NCI-H226 (cell line): ENCODE measurements at places on chromosomes 5 and 9.

DNA sequence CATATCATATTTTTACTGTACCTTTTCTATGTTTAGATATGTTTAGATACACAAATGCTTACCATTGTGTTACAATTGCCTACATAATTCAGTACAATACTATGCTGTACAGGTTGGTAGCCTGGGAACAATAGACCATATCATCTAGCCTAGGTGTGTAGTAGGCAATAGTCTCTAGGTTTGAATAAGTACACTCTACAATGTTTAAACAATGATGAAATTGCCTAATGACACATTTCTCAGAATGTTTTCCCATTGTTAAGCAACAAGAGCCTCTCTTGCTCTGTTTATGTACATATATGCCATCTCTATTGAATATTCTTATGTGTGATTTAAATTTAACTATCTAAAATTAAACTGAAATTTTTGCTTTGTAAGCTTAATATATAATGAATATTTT lies 209.6 kb upstream of the ST8SIA4 start:
- no peak for DNase-seq

GRCh38 chr9:73824671-73825070 lies 672.5 kb upstream of the RORB start:
- no peak for DNase-seq

DNA sequence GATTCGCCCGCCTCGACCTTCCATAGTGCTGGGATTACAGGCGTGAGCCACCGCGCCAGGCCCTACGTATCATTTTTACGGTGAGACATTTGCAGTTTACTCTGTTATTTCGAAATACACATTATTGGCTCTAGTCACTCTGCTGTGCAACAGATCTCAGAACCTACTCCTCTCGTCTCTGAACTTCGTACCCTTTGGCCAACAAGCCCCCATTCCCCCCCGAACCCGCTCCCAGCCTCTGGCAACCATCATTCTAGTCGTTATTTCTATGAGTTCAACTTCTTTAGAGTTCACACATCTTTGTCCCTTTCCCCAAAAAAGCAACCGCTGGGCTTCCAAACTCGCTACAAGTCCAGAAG lies 735 bp downstream of the PTGR1 start:
- DNase-seq, result peak; percentile 37

GRCh38 chr9:127131871-127132270 lies 9.4 kb upstream of the ANGPTL2 start:
- DNase-seq, result peak; percentile 57

- DNase-seq, result peak; percentile 19
Observed at GRCh38 chr5:9156282-9156681, 389.6 kb downstream of the SEMA5A start.

DNA sequence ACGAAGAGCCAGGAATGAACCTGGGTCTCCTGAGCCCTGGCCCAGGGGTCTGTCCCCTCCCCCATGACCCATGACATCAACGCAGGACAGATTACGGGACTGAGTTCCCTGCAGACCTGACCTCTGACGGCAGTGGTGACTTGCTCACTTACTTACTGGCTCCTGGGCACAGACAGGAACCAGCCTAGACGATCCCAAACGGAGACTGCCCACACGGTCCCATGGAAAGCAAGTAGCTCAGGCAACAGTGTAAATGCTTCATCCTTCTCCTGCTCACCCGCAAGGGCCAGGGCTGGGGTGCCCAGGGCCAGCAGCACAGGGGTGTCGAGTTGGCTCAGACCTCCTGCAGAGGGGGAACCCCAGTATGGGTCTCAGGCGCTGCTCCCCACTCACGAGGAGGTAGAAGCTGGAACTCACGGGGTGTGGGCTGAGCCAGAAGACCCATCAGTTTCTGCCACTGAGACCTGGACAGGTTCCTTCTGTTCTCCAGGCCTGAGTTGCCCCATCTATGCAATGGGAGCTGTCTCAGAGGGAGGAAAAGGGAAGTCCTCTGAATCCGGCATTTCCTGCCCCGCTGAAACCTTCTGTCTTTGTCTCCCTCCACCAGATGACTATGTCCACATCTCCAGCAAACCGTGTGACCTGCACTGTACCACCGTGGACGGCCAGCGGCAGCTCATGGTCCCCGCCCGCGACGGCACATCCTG lies 5.6 kb downstream of the ADAMTSL2 start:
- DNase-seq, result no peak

DNA sequence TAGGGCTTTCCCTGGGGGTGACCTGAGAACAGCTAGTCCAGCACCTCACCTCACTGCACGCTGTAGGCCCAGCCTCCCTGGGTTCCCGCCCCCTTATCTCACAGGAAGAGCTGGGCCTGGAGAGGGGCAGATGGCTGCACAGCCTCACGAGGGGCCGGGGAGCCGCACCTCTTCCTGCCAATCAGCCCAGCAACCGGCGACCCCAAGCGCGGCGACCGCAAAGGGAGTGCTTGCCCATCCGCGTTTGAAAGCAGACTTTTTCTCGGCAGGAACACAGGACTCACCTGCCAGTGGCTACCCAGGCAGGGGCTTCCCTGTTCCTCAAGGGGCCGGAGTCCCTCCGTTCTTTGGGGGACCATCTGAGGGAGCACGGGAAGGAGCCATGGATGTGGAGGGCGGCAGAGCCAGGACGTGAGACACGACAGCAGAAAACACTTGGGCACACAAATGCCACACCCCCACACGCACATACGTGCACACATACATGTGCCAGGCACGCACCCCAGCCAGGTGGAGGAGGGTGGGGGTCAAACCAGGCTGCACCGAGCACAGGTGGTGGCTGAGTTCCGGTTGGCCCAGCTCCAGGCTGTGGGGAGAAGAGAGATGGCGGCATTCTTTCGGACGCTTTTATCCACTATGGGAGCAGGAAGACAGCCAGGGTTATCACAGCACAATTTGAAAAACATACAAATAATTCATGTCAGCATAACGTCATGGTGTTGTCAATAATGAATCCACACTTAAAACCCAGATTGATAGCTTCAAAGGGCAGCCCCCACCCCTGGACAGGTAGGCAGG lies 11.3 kb downstream of the TMEM250 start:
- no peak for DNase-seq

GRCh38 chr5:147382776-147383175 lies 127.1 kb downstream of the DPYSL3 start:
- no peak for DNase-seq

DNA sequence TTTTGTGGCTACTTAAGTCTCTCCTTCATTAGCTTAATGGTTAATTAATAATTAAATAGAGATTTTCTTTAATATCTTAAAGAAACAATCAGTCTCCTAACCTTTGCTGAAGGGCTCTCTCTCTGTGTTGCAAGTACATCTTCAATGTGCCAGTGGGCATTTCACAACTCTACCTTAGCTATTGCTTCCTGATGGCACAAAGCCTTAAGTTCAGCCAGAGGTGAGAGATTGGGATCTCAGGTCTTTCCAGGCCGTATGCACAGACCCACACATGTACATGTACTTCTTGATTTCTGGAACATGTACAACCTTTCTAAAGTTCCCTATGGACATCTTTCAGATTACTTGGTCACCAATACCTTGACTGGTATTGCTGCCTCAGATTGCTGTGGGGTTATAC lies 8.9 kb upstream of the ITGA1 start:
- DNase-seq, result no peak

- DNase-seq, result peak; percentile 70
Observed at GRCh38 chr9:38047301-38048251, 21.5 kb downstream of the SHB start.

DNA sequence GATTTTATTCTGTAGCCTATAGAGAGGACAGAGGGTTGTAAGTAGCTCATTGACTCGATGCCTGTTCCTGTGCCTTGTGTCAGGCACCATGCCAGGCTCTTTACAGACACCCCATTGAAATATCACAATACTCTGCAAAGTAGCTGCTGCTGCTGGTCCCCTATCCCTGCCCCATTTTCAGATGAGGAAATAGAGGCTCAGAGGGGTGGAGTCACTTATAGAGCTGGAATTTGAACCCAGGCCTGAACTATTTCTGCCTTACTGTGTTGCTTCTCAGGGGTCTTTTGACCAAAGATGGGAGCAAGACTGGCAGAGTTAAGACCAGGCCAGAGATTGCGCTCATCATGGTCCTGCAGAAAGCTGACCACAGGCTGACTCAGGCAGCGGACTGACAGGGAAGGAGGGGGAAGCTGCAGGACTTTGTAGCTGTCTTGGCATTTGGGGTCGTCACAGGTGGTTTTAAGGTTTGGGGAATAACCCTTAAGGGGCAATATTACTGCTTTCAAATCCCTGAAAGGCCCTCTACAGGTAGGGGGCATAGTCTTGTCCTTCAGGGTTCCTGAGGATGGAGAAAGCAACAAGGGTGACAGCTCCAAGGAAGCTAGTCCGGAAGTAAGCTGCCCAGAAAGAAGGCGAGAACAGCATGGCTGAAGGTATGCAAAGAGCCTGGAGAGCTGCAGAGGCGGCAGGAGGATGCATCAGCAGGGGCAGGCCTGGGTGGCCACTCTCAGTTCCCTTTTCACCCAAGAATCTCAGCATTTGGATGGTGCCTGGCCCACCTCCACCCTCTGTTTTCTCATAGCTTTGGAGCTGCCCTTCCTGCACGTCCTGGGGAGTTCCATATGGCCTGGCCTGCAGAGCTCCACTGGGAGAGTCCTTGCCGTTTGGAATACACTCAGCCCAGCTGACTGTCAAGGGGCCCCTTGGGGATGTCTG lies 18.3 kb upstream of the NDST1 start:
- DNase-seq, result no peak

DNA sequence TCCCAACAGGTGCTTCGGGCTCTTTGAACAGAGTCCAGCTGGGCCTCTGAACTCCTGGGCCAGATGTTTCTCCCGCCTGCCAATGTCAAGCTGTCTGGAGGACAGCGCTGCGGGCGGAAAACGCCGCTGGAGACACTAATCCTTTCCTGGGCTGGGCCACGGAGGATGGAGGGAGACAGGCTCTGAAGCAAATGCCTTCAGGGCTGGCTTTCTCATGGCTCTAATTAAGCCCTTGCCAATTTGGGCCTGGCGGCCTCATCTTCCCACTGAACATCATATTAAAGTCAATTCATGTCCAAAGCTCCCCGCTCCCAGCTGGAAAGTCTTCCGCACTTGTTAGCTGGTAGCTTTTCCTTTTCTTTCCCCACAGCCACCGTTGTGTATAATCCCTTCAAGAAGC lies 72.7 kb downstream of the NTNG2 start:
- no peak for DNase-seq

DNA sequence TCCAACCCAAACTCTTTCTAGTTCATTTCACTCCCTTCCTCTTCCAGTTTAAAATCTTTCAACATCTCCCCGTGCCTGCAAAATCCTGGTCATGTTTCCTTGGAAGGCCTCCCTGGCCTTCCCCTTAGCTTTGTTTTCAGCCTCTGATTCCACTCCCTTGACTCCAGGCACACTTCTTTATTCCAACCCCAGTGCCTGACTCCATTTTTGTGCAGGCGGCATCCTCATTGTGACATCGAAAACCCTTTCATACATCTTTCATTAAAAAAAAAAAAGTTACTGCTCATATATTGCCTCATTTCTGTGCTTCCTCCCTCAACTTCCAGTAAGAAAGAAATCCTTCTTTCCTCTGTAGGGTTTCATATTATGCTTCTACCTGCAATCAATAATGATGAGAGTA lies 7.1 kb upstream of the TNFSF8 start:
- DNase-seq, result no peak

- DNase-seq, result no peak
Observed at GRCh38 chr9:136726631-136727191, 14.3 kb downstream of the DIPK1B start.

- peak; percentile 12 for DNase-seq
Observed at GRCh38 chr9:14993061-14993800, 83.0 kb upstream of the FREM1 start.

- DNase-seq, result no peak
Observed at GRCh38 chr5:82221020-82221419, 57.1 kb downstream of the RPS23 start.

DNA sequence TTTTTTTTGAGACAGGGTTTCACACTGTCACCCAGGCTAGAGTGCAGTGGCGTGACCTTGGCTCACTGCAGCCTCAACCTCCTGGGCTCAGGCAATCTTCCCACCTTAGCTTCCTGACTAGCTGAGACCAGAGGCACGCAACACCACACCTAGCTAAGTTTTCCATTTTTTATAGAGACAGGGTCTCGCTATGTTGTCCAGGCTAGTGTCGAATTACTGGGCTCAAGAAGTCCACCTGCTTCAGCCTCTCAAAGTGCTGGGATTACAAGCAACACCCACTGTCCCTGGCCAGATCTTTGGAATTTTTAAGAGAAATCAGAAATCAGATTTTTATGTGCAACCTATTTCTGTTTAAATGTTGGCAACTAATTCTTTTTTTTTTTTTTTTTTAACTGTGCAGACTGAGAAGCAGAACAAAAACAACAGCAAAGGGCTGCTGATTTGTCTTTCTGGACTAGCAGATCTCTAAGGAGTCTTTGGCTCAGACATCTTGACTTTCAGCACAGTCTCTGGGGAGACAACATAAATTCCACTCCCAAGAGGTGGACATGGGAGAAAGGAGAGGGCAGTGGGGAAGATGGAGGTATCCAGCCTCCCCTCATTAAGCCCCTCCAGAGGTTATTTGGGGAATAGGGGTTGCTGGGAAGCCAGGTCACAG lies 54.4 kb upstream of the FABP6 start:
- no peak for DNase-seq
